Neural progenitor cell (in vitro differentiated cells): ENCODE measurements at places on chromosomes 3 and 15.
A peak's percentile ranks its signal among the peaks of the same experiment; 100 is the strongest.

DNA sequence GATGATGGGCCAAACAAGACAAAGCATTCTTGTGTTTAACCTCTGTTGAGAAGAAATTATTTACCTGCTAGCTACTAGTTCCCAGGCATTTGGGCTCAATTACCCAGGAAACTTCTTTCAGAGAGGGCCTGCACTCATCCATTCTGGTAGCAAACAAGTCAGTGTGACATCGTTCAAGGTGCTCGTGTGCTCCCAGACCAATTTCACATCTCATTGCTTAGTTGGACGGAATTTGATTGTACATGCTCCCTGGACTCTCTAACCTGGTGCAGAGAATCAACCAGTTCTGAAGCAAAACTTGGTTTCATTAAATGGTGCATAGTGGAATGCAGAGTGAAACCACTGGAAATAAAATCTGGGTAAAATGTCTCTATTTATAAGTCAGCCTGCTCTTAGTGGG lies 392.7 kb downstream of the LSAMP start:
- no peak for DNase-seq

DNA sequence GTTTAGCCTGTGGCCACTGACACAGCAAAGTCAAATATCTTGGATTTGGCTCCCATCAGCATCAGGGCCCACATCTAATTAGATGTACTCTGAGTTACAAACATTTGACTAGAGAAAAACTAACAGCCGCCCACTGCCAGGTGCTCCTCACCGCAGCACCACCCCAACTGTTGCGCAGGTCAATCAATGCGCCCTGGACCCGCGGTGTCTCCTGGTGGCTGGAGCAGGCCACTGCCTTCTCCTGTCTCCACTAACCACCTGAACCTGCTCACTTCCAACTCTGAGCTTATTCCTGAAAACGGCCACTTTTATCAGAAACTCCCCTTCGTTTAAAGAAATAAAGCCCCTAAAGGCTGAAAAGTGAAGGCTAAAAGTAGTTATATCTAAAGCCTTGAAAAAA lies 4.3 kb downstream of the RIOX2 start:
- DNase-seq, result peak; percentile 16

- DNase-seq, result no peak
Observed at GRCh38 chr3:45064512-45065372, 38.6 kb downstream of the CLEC3B start.

- DNase-seq, result peak; percentile 69
Observed at GRCh38 chr15:67836477-67836876, 3.4 kb downstream of the RNU6-1 start.
